Amniotic epithelial cell (primary cell): ENCODE measurements at places on chromosomes 3 and 15.

GRCh38 chr3:153855772-153856171, 265.4 kb upstream of the ARHGEF26 start:
- no peak for DNase-seq

- DNase-seq, result peak; percentile 6
Observed at GRCh38 chr3:53083521-53083920, 37.6 kb upstream of the SFMBT1 start.

DNA sequence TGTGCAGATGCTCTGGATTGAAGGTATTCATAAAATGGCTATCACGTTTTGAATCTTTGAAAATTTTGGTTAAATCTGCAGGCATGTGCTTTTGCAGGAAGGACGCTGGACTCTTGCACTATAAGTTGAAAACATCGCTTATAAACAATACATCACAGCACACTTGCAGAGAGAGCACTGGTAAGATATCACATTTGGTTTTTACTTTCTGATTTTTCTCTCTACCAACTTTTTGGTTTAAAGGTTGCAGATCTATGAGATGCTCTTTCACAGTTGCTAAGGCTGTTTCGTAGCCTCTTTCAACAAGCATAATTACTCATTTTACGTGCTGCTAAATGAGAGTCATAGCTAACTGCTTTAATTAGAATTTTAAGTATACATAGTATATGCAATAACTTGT, 724.4 kb upstream of the ARRDC4 start:
- no peak for DNase-seq

- peak; percentile 83 for DNase-seq
Observed at GRCh38 chr15:47523681-47524475, 193.4 kb upstream of the SEMA6D start.

GRCh38 chr3:184816614-184817013, 4.6 kb downstream of the VPS8 start:
- peak; percentile 34 for DNase-seq

- DNase-seq, result no peak
Observed at GRCh38 chr3:23221136-23221535, 18.0 kb downstream of the UBE2E2 start.

- no peak for DNase-seq
Observed at GRCh38 chr3:148998715-148999423, 7.5 kb downstream of the GYG1 start.
